GM03348 (cell line): ENCODE measurements at places on chromosomes 5 and 9.

GRCh38 chr9:4317681-4318080, 17.8 kb upstream of the GLIS3 start:
- no peak for DNase-seq

- DNase-seq, result no peak
These were observed 40.5 kb upstream of the PLEKHG4B start for GRCh38 chr5:51500-51823.

DNA sequence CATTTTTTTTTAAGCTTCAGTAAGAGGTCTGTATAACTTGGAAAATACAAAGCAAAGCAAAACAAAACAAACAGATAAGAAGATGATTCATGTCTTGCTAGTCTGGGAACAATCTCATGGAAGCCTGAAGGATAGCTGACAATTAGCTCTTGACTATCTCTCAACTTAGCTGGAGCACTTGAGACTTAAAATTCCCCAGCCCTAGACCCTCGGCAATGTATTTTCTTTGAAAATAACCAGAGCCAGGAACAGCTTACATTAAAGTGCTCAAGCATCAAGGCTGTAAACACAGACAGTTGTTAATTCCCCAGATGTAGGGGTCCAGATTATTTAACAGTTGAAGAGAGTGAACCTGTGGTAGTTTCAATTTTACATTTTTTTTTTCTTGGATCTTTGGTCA, 82.9 kb downstream of the TMEM252 start:
- no peak for DNase-seq

GRCh38 chr5:130975299-130975698, 189.8 kb downstream of the HINT1 start:
- DNase-seq, result no peak

DNA sequence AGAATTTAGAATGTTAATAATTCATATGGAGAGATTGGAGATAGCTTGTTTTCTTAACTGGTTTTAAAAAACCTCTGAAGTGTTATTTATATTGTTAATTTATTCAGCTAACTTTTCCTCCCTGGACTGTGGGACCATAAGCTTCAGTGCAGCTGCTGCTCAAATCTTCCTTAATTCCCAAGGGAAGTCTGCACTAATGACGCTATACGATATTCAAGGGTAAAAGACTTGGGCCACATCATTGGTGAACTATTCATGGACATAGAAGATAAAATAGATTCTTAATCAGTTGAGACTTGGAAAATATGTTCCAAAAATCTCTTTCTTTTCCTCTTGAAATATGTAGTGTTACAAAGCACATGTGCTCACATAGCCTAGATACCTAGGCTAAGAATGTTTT, 31.1 kb upstream of the GAS1 start:
- no peak for DNase-seq

GRCh38 chr9:87036506-87036905, 89.2 kb upstream of the GAS1 start:
- DNase-seq, result no peak
